ENCODE measurements at places on chromosomes 1 and 21.

DNA sequence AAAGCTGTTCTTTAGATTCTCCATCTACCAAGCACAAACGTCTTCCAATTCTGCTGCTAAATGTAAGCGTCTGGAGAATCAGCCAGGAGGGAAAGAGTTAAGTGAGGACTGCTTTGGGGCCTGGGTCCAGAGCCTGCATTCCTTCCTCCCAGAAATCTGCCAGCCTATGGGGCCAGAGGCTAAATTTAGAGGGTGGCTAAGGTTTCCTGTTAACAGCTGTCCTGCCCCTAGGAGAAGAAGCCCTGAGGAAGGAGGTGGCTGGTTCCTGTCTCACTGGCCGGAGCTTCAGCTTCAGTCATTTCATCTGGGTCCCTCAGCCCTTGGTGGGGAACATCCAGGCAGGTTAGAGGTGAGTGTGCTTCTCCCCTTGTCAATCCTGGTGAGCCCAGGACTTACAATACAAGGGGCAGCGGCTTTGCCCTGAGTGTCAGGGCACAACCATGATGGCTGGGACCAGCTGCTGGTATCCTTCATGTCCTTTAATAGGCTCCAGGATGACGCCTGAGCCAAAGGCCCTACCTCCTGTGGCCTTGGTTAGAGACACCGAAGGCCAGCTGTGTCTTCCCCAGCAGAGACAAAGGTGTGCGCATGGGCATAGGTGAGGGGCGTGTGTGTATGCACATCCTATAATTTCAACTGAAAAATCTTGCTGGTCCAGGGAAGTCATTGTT, at the start of gene STYXL2:
Gene STYXL2, plus strand, starts transcription at position 230 of the 671 bp plus-strand sequence. CDS start 775 bp downstream, outside the sequence.
- no peak for DNase-seq

DNA sequence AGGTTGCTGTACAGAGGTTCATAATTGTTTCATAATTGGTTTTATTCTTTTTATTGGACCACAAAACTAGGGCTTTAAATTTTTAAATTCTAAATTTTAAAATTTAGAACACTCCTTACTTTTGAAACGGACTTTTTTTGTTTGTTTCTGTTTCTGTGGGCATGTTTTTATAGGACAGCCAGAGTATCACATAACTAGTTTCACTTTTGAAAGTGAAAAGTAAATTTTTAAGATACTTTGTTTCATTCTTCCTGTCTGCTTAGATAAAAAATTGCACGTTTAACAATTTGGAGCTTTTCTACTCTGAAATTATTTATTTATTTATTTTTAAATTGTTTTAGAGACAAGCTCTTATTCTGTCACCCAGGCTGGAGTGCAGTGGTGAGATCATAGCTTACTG, 29.7 kb downstream of the MDM4 start:
- no peak for DNase-seq

DNA sequence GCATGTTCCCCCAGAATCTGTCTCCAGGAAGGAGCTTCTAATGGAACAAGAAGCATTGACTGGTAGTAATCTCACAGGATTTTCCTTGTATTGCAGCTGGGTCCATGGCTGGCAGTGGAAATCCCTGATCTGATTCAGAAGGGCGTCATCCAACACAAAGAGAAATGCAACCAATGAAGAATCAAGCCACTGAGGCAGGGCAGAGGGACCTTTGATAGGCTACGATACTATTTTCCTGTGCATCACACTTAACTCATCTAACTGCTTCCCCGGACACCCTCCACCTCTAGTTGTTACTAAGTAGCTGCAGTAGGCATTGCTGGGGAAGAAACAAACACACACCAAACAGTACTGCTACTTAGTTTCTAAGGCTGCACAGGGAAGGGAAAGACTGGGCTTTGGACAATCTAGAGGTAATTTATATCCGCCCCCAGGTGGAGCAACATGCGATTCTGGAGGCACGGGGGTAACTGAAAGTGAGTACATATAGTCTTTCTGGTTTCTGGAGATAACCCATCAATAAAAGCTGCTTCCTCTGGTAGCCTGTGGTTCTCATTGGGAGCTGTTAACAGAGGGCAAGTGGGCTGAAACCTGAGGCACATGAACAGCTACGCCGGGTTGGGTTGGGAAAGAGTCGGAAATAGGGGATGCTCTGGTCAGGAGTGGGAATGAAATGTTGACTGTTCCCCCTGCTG, 837 bp upstream of the USP21 start:
- no peak for DNase-seq

DNA sequence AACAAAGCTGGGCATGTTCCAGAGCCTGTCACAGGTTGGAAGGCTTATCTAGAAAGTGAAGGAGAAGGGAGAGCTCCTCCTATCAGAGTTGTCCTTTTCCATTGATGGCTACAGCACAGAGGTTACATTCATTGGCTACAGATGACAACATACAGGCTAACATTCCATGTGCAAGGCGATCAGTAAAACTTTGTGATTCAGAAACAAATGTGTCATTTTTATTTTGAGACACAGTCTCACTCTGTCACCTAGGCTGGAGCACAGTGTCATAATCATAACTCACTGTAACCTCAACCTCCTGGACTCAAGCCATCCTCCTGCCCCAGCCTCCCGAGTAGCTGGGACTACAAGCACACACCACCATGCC, 32.6 kb downstream of the TRIM67 start:
- no peak for DNase-seq

GRCh38 chr1:25912076-25912831, 6.0 kb upstream of the STMN1 start:
- DNase-seq: no peak

GRCh38 chr1:11946647-11947046, 12.1 kb downstream of the PLOD1 start:
- no peak for DNase-seq

GRCh38 chr21:25836396-25836795, 101.6 kb downstream of the GABPA start:
- no peak for DNase-seq

GRCh38 chr1:76465030-76465429, 390.5 kb downstream of the ST6GALNAC3 start:
- DNase-seq: no peak

DNA sequence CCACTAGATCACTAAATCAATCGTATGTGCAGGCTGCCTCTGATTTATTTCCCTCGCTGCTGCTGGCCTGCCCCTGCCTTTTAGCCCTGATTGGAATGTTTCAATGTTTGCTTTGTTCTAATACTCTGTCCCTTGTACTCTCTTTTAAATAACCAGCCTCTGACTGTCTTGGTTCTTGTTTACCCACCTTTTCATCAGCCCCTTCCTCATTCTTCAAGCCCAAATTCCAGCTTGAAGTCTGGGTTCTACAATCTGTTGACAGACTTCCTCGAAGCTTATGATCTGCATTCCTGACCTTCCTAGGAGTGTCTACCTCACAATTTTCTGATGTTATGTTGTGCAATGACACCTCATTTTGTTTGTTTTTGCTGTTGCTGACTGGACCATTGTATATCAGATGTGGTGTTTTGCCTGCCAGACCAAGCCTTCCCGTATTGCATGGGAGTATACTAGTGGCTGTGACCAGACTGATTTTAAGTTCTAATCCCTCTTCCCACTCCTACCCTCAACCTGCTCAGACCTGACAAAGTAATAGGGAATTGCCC, 46.6 kb upstream of the APOBEC4 start:
- DNase-seq: no peak

DNA sequence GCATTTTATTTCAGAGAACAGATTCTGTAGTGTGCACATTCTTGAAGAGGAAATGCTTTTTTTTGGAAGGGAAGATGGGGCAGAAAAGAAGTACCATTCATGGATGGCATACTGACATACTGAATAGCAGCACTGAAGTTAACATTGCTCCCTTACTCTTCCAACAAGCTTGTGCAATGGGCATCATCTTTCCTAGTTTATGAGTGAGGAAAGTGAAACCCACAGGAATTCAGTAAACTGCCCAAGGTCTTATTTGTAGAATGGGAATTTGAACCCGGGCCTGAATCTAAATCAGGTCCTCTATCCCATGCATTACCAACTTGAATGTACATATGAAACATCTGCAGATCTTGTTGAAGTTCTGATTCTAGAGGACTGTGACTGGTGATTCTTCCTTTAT, 215.7 kb upstream of the FGGY start:
- no peak for DNase-seq

- DNase-seq: no peak
Measured at GRCh38 chr1:43082740-43083139, 89.3 kb downstream of the EBNA1BP2 start.

DNA sequence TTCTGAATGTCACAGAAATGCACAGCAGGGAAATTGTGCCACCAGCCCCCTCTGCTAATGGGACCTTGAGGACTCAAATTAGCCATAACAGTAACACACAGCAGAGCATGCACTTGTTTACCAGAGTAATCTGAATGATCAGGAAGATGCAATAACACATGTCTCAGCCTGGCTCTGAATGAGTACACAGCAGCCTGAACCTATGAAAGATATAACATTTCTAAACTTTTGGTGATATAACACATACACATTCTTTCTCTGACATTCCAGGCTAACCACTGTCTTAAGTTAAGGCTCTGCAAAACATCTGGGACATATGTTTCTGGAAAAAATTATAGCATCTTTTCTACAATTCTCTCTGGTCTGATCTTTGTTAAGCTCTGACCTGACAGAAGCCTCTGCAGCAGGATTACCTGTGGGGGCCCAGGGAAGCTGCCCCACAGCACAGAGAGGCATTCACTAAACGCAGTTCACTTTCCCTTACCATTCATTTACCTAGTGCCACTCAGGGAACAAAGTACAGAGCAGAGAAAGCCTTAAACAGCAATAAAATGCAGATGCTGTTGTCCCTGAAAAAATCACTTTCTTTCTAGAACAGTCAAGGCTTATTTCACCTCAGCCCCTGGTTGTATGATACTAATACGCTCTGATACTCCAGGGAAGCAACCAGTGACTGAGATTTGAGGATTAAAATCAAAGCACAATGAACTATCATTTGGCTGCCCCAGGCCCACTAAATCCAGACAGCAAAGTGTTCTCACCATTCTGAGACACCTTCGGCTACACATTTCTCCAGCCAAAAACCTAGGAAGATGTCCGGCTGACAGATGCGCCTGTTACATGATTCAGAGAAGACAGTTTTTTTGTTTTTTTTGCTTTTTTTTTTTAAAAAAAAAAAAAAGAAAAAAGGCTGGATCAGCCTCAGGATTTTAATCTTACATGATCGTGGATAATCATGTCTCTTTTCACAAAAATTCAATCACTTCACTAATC, 54.0 kb upstream of the CNN3 start:
- DNase-seq: no peak

- DNase-seq: no peak
Measured at GRCh38 chr1:91806769-91807700, 78.9 kb downstream of the TGFBR3 start.

GRCh38 chr1:7560128-7560527, 211.0 kb upstream of the VAMP3 start:
- no peak for DNase-seq

DNA sequence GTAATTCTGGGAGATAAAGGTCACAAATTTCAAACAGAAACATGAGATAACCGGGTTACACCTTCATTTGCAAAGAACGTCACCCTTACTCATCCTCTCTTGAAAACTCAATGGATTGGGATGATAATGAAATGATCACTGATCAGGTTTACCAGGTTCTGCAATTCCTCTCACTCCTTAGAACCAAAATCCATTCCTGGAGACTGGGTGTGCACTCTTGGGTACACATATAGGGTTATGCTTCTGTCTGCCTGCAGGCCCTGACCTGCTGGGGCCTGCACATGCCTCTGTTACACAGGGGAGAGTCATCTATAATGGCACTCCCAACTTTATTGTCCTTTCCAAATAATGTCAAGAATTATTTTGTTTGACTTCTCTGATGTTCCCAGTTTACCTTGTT, 8.3 kb downstream of the SUSD4 start:
- DNase-seq: no peak

DNA sequence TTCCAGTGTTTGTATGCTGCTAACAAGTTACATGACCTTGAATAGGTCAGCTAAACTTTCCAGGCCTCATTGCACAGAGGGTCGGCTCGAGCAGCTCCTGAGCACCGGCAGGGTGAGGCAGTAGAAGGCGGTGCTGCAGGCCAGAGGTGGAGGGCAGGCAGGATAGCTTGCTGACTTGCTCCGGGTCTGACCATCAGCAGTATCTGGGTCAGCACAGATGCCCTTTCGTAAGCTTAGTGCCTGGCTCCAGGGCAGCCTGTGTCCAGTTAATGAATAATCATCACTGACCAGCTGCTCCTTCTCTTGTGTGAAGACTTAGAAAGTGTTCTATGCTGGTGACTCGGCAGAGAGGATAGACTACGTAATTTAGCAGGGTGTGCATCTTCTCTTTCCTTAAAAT, 6.9 kb downstream of the MAPKAPK2 start:
- no peak for DNase-seq

- DNase-seq: no peak
Measured at GRCh38 chr1:114238053-114238452, 84.4 kb upstream of the SYT6 start.

GRCh38 chr1:58000821-58001220, 545.7 kb downstream of the OMA1 start:
- no peak for DNase-seq

DNA sequence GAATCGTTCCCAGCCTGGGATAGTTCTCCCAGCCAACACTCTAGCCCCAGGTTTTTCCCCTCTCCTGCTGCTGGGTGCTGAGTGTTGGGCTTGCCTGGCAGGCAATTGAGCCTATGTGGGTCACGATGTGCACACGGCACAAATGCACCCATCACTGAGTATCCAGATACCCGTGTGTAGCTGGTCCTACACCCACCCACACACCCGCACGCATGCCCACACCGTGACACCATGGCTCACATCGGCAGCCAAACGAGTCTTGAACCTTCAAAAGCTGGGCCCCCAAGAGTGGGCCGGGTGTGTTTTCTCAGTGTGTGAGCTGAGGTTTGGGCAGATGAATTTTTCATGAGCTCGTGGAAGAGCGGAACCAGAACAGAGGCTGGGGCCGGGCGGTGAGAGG, 188.5 kb downstream of the GRIK3 start:
- DNase-seq: no peak

DNA sequence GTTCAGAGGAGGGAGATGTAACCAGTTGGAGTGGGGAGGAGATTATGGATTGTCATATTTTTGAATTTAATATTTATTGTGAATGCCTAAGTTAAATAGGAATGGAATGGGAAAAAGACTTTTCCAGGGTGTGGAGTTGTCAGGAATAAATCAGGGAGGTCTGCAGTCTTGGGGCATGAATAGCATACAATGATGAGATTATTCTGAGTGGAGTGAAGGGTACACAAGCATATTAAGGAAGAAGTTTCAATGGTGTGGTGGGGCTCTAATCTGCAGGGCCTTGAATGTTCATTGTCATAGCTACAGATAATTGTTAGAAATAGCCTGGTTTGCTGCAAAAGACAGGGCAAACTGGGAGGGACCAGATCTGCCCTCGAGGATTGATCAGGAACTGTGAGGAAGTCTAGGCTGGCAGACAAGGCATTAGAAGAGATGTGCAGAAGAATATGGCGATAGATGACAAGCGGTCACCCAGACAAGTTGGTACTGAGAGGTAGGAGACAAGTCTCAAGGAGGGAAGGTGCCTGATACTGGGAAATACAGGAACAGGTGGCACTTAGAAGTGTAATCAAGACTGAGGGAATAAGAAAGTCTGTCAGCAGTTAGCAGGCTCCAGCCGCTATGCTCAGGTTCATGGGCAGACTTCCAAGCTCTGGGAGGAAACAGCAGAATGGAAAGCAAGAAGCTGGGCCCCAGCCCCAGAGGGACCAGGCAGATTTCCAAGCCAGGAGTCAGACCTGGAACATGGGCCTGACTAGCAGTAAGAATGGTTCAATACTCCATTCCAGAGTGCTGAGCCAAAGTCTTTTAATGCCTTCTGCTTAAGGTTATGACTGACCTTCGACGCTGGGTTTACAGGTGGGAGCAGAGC, 20.9 kb upstream of the RGL1 start:
- DNase-seq: no peak

GRCh38 chr1:182329471-182329870, 62.1 kb downstream of the GLUL start:
- no peak for DNase-seq
